Activated CD4-positive, alpha-beta T cell treated with anti-CD3 and anti-CD28 coated beads, Interleukin-2, amount 50 U/mL, for 4 hours (primary cell): ENCODE measurements at places on chromosomes 7 and 10.

DNA sequence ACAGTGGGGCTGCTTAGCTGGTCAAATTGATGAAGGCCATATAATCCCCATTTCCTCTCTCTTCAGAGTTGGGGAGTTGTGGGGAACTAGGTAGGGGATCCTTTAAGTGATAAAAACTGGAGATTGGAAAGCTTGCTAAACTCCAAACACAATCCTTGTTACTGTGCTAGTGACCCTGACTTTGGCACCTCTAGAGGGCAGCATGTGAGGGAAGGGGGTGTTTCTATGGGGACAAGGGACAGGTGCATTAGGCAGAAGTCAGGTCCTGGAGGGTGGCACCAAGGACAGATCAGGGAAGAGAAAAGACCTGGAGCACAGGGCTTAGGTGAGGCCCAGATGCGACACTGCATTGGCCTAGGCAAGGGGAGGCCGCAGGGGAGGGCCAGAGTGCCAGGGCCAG, 66.9 kb downstream of the CDHR3 start:
- DNase-seq, result no peak

GRCh38 chr10:78366663-78367411, 333.2 kb downstream of the RPS24 start:
- DNase-seq, result no peak

- no peak for DNase-seq
Measured at GRCh38 chr10:76675561-76675950, 962.1 kb downstream of the KCNMA1 start.

- no peak for DNase-seq
Measured at GRCh38 chr7:94393246-94394108, 1.2 kb upstream of the COL1A2 start.

DNA sequence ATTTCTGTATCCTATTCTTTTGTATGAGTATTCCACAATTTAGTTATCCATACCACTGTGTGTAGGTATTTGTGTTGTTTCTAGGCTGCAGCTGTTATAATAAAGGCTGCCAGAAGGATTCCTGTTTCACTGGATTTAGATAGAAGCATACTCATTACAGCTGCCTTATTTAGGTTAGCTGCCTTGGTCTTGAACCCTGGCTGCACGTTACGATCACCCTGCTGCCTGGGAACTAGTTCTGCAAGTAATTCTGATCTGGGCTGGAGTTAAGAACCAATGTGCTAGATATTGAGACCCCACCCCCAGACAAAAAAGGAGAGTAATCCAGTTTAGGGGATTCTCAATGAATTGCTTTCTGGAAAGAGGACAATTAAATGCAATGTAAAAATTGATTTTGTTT, 43.1 kb downstream of the CCDC71L start:
- DNase-seq, result no peak

DNA sequence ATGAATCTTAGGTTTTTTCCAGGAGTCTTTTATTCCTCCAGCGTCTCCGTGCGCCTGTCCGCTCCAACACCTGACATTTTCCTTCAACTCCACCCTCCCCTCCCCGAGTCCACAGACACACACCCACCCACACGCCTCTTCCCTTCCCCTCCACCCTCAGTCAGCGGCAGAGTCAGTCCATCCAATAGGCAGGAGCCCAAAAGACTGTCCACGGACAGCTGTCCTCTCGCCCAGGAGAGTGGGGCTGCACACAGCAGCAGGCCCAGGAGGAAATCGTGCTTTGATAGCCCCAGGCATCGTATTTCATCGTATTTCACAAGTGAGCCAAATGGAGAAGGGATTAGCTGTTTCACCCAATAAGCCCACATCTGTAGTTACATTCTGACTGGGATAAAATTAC, 285.1 kb downstream of the ZEB1 start:
- DNase-seq, result no peak

DNA sequence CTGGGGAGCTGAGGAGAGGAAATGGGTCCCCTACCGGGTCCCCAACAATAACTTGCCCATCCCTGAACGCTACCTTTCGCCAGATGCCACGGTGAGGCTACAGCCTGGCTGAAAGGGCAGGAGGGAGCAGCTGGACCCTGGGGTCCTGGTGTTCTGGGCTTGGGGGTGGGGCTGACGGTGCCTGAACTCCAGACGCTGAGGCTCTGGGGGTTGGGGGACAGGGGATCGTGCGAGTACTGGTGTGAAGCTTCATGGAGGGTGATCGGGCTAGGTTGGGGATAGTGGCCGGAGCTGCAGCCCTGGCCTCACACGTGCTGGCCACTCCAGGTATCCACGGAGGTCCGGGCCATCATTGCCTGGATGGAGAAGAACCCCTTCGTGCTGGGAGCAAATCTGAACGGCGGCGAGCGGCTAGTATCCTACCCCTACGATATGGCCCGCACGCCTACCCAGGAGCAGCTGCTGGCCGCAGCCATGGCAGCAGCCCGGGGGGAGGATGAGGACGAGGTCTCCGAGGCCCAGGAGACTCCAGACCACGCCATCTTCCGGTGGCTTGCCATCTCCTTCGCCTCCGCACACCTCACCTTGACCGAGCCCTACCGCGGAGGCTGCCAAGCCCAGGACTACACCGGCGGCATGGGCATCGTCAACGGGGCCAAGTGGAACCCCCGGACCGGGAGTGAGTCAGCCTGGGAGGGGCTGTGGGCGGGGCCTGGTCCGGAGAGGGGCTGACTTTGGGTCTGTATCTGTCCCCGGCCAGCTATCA, 8.3 kb downstream of the AEBP1 start:
- no peak for DNase-seq

DNA sequence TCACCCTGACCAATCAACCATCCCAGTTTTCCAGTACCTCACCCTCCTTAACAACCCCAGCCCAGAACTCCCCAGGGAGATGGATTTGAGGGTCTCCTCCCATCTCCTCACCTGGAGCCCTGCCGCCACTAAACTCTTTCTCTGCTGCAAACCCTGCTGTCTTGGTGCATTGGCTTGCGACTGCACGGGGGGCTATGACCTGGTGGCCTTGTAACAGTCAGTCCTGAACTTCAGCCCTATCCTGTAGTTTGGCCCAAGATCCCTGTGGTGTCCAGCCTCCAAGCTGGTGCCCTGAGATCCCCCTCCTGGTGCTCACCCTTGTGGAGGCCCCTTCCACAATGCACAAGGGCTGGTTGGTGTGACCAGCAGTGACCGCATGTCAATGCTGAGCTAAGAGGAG, 91.9 kb downstream of the PAXIP1 start:
- no peak for DNase-seq

- DNase-seq, result no peak
Measured at GRCh38 chr7:1846331-1847065, 176.4 kb downstream of the ELFN1 start.
